ENCODE measurements at places on chromosomes 12 and 14.

DNA sequence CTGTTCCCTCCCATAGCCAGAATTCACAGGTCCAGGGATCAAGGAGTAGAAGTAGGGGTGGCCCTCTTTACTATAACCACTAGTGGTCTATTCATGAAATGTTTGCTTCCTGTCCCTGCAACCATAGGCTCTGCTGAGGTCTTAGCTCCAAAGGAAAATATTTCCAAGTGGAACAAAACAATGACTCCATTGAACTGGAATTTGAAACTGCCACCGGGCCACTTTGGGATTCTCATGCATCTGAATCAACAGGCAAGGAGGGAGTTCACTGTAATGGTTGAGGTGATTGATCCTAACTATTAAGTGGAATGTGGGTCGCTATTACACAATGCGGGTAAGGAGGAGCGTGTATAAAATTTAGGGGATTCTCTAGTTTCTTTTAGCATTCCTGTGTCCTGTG lies 197.0 kb downstream of the ETNK1 start:
- DNase-seq, result peak; percentile 22

DNA sequence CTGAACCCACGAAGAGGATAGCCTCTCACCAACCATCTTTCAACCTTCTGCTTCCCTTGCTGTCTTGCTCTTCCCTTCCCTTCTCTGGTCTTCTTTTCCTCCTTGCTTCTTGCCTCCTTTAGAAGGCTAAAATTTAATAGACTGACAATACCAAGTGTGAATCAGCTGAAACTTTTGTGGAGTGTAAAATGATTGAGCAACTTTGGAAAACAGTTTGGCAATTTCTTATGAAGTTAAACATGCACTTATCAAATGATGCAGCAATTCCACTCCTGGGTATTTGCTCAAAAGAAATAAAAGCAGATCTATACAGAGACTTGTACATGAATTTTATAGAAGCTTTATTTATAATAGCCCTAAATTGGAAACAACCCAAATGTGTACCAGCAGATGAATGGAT lies 3.3 kb upstream of the KRT86 start:
- no peak for DNase-seq

- no peak for DNase-seq
Observed at GRCh38 chr12:10211101-10211939, 1.4 kb upstream of the GABARAPL1 start.

- DNase-seq, result no peak
Observed at GRCh38 chr12:20194171-20194570, 174.2 kb upstream of the PDE3A start.

DNA sequence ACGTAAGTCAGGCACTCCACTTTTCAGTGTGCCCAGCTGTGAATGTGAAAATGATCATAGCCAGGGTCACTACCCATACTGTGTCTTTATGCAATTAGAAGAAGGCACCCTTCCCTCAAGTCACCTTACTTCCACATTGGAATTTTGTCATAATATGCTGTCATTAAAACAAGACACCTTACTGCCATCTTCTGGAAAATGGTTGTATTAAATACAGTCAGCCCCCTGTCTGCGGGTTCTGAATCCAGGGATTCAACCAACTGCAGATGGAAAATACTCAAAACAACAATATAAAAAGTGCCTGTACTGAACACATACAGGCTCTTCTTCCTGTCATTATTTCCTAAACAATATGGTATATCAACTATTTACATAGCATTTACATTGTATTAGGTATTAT lies 70.2 kb upstream of the TBX5 start:
- no peak for DNase-seq

DNA sequence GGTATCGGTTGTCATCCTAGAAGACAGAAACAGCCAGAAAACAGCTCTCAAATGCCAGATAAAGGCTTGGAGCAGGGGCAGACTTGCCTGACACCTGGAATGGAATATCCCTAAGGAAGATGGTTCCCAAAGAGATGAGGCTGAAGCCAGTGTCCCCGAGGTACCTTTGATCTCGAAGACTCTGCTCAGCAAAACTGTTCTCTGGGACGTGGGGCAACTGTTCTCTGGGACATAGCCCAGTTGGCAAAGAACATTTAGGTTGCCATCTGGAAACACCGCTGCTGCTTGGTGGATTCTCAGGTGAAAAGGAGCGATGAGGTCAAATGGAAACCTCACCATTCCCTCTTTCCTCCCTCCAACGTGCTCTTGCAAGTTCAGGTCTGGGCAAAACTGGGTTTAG lies 27.9 kb upstream of the FBXO21 start:
- no peak for DNase-seq

DNA sequence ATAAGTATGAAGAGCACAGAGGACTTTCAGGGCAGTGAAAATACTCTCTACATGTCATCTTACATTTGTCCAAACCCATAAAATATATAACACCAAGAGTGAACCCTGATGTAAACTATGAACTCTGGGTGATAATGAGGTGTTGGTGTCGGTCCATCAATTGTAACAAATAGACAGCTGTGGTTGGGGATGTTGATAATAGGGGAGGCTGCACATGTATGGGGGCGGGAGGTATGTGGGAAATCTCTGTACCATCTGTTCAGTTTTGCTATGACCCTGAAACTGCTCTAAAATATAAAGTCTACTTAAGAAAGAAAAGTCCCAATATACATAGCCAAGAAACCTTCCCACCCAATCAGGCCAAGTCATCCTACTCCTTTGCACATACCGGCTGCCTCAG lies 88.5 kb downstream of the GPR135 start:
- no peak for DNase-seq

DNA sequence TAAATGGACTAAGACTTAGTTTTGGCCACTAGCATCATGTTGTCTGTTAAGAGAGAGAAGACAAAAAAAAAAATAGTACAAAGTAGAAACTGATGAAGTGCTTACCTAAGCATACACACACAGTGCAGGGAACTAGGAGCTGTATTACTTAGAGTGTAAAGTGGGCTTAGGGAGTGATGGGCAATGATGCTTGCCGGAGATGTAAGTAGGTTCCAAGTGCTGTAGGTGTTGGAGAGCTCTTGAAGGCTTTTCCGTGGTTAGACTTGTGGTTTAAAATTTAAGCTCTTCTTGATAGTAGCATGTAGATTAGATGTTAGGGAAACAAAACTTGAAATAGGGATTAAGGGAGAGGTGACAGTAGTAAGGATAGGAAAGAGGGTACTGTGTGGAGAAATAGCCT lies 34.7 kb downstream of the MIA2 start:
- no peak for DNase-seq

DNA sequence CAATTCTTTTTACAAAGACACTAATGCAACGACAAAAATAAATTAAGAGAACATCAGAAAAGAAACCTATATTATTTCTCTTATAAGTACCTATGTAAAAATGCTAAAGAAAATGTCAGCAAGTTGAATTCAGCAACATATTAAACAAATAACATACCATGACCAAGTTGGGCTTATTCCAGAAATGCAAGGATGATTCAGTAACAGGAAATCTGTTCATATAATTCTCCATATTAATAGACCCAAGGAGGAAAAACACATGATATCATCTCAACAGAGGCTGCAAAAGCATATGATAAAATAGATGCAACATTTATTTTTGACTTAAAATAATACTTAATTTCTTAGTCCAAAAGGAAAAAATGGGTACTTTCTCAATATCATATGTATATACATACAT lies 25.1 kb upstream of the GPHB5 start:
- DNase-seq, result peak; percentile 24

DNA sequence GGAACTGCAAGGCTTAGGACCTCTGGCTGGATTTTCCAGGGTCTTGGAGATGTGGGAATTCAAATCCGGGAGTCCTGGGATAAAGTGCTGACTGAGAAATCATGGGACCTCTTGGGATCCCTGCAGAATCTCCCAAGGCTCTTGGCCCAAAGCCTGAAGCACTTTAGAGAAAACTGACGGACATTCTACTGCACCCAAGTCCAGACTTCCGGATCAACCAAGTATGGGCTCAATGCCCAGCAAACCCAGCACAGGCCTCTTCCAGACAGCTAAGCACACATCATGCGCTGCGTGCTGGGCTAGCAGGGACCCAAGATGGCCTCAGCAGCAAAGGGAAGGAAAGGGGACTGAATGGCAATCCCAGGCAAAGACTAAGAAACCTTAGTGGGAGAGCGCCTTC lies 85.0 kb downstream of the ACTN1 start:
- DNase-seq, result no peak

DNA sequence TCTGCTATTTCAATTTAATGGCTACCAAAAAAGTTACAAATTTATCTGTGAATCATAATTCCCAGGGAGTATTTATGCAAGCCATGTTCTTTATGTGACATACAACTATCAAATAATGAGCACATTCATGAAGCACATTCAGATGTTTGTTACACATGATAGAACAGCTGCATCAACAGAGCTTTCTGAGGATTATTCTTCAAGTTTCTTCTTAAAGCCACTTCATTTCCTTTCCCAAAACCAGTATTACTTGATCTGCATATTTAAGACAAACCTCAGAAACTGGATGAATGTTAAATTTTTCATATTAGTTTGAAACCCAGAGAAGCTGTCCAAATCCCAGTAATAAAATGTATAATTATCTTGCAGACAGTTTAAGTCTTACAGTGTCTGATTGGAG lies 73.6 kb upstream of the SOX5 start:
- no peak for DNase-seq

DNA sequence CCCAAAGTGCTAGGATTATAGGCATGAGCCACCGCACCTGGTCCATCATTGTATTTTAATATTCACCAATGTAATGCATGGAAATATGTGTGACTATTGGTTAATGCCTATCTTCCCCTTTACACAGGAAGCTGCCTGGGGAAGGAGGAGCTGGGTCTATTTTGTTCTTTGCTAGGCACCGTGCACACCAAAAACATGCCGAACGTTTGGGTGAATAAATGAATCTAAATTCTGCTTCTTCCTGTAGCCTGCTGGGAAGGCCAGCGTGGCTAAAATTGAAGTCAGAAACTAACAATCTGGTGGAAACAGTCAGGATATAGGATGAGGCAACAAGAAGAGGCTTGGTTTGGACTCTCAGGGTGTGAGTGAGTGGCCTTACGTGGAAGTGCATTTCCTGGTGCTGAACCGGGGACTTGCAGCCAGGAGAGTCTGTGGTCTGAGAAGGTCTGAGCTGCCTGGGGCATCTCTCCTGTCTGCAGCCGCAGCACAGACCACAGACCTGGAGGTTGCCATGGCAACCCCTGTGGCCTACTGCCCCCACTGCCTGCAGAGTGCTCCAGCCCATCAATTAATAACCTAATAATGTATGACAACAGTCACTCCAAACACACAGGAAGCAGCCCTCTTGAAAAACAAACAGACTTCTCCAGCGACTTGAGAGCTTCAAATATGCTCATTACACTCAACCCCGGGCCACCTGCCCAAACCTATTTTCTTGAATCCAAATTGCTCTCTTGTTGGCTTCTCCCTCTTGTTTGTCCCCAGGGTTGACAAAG lies 5.5 kb upstream of the GPR68 start:
- no peak for DNase-seq

- no peak for DNase-seq
Observed at GRCh38 chr14:88201851-88202250, 121.2 kb downstream of the KCNK10 start.

GRCh38 chr12:4947253-4947652 lies 37.5 kb downstream of the KCNA1 start:
- no peak for DNase-seq

GRCh38 chr12:109795023-109795422 lies 38.2 kb downstream of the TRPV4 start:
- DNase-seq, result no peak

GRCh38 chr12:10305411-10305810 lies 2.3 kb upstream of the KLRD1 start:
- DNase-seq, result no peak

DNA sequence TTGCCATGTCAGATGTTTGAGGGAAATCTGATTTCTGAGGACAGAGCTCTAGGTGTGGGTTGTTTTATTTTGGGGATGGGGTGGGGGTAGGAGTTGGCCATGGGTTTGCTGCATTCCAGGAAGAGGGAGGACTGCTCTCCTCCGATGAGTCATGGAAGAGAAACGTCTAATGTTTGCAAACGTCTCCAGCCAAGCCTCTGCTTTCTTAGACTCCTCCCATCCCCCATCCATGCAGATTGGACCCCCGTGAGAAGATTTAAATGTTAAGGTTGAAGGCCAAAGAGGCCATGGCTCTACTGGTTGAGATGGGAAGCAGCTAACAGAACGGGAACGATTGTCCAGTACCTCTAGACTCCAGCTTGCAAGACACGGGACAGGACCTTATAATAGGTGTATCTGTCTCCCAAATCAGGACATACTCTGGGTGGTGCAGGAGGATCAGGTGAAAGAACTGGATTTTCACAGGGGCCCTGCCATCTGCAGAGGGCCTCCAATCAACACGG lies 11.4 kb upstream of the ATP2A2 start:
- DNase-seq, result no peak

DNA sequence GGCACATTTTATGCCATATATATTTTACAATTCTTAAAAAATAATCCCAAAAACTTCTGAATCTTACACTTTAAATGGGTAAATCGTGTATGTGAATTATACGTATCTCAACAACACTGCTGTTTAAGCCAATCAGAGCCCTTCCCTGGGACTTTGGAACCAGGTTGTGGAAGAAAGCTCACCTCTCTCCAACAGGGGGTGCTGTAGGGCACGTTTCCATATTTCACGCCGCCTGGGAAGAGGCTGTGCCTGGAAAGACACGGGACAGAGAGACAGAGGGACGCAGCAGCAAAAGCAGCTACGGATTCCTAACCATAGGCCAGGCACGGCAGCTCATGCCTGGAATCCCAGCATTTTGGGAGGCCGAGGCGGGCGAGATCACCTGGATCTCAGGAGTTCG lies 29.4 kb upstream of the FBRSL1 start:
- DNase-seq, result no peak

GRCh38 chr14:77717608-77718305 lies 9.9 kb downstream of the SLIRP start:
- no peak for DNase-seq

DNA sequence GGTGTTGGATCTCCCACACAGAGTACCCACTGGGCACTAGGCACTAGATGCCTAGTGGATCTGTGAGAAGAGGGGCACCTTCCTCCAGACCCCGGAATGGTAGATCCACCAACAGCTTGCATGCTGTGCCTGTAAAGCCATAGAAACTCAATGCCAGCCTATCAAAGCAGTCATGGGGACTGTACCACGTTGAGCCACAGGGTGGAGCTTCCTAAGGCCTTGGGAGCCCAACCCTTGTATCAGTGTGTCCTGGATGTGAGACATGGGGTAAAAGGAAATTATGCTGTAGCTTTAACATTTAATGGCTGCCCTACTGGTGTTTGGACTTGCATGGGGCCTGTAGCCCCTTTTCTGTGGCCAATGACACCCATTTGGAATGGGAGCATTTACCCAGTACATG lies 1024.9 kb downstream of the TMEM121 start:
- no peak for DNase-seq

DNA sequence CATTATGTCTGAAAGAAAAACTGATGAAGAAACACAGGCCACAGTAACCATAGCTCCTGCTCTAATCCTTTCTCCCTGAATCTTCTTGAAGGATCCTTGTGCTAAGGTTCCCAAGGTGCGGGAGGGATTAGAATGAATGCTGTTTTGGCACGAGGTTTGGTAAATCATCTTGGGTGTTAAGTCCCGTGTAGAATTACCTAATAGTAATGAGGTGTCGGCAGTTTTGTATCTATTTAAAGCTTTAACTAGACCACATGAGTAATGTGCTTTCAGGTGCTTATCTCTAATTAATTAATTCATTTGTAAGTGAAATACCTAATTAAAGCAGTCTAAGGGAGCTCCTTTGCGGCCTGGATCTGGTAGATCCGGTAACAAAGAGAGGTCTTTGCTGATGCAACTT lies 53.9 kb downstream of the GNG2 start:
- no peak for DNase-seq

- DNase-seq, result peak; percentile 86
Observed at GRCh38 chr12:122669397-122670070, 33.6 kb downstream of the HCAR2 start.
